Tongue (tissue), 3 donors: ENCODE measurements at places on chromosomes 5 and 9.
A peak's percentile ranks its signal among the peaks of the same experiment; 100 is the strongest.

DNA sequence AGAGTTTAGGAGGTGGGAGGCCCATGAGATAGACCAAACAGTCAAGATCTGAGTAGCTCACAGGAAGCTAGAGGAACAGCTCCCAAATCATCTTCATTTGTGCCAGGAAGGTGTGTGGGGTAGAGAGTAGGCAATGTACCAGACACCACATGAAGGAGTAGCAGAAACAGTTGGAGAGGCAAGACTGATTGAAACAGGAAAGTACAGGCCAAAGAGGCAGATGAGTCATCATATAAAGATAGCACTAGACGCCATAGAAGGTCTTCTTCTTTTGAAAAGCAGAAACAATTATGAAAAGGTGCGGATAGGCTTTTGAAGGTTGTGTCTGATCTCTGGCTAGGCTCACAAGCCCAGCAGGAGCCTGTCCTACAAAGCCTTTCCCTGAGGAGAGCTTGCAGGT, 62.7 kb upstream of the PALM2AKAP2 start:
- DNase-seq, result no peak

DNA sequence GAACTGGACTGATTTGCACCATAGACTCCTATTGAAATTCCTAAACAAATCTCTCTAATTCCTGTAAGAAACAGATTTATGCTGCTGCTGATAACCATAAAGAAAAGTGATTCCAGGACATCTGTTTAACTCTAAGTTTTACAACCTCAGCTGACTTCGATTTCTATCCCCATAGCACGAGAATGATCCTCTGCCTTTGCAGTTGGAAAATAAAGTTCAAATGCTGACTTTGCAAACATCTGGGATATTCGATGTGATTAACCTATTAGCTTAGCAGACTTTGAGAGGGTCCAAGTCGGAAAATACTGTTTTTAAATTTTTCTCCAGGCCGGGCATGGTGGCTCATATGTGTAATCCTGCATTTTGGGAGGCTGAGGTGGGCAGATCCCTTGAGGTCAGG, 247.3 kb downstream of the PSAT1 start:
- DNase-seq, result peak; percentile 11

GRCh38 chr5:179454356-179454755, 96.0 kb upstream of the RUFY1 start:
- no peak for DNase-seq

- DNase-seq, result peak; percentile 94
Measured at GRCh38 chr9:95127249-95128176, 190.0 kb downstream of the FANCC start.

DNA sequence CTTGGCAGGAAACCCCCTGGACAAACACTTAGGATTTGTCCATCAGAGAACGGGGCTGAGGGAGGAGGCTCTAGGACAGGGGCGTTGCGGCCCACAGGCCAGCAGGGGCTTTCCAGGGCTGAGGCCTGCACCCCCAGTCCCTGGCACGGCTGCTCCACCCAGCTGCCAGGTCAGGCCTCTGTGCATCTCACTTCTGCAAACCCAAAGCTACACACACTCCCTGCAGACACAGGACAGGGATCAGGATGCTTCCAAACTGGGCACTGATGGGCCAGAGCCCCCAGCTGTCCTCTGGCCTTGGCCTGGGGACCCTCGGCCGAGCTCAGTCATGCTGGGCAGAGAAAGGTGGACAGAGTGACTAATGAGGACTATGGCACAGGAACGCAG, 106.2 kb upstream of the SARDH start:
- DNase-seq, result peak; percentile 46

DNA sequence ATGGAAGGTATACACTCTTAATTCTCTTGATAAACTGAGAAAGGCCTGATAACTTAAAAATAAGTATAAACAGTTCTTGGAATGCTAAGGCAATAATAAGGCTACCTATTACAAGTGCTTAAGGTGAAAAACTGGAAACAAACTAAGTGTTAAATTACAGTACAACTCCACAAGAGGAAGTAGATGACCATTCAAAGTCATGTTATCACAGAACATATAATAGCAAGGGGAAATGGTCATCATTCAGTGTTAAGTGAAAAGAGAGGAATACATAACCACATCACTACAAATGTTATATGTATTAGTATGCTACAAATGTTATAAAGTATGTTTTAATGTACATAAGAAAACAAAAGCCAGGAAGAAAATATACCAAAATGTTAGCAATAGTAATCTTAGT, 135.9 kb downstream of the CCDC192 start:
- DNase-seq, result no peak

DNA sequence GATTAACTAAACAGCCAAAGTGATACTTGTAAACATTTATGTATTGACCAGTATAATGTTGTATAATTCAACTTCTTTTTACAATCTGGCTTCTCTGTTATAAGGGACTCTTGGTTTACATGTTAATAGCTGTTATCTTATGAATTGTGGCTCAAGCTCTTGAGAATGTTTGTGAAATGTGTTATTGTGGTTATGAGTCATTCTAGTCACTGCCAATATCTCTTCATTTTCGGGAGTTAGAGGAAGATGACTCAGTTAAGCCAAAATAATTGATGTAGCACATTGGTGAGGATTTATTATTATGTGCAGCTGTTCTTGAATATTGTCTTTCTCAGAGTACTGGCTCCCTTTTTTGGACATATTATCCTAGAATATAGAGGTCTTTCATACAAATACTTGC, 655.2 kb upstream of the RIOK2 start:
- peak; percentile 75 for DNase-seq

DNA sequence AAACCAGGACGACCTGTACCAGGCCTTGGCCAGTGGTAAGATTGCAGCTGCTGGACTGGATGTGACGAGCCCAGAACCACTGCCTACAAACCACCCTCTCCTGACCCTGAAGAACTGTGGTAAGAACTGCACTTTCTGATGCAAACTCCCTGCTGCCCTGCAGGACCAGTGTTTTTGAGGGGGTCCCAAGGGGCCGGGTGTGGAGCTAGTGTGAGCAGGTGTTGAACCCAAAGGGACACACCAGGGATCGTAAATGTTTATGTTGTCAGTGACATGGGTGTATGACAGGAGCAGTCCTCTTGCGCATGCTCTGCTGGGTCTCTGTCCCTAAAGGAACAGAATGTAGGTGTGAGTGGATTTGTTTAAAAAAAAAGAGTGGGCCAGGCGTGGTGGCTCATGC, 9.5 kb downstream of the GRHPR start:
- no peak for DNase-seq

GRCh38 chr9:70389621-70390266, 24.7 kb downstream of the KLF9 start:
- peak; percentile 52 for DNase-seq

- DNase-seq, result no peak
Measured at GRCh38 chr5:34653708-34654107, 2.4 kb upstream of the RAI14 start.

GRCh38 chr9:135647884-135648283, 8.5 kb upstream of the GLT6D1 start:
- DNase-seq, result no peak

DNA sequence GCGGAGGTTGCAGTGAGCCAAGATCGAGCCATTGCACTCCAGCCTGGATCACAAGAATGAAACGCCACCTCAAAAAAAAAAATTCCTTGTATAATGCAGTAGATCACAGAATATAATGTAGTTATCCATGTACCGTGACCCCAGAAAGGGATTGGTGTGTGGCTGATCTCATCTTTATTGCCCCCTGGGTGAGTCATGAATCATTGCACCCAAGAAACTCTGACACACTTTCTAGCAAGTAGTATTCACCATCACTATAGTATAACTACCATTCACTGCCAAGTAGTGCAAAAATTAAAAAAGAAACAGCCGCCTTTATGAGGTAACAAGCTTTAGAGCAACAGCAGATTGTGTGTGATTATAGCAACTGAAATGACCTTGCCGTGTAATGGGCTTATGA, 23.7 kb upstream of the ANKH start:
- DNase-seq, result no peak

GRCh38 chr9:20284601-20285289, 337.6 kb downstream of the MLLT3 start:
- no peak for DNase-seq

DNA sequence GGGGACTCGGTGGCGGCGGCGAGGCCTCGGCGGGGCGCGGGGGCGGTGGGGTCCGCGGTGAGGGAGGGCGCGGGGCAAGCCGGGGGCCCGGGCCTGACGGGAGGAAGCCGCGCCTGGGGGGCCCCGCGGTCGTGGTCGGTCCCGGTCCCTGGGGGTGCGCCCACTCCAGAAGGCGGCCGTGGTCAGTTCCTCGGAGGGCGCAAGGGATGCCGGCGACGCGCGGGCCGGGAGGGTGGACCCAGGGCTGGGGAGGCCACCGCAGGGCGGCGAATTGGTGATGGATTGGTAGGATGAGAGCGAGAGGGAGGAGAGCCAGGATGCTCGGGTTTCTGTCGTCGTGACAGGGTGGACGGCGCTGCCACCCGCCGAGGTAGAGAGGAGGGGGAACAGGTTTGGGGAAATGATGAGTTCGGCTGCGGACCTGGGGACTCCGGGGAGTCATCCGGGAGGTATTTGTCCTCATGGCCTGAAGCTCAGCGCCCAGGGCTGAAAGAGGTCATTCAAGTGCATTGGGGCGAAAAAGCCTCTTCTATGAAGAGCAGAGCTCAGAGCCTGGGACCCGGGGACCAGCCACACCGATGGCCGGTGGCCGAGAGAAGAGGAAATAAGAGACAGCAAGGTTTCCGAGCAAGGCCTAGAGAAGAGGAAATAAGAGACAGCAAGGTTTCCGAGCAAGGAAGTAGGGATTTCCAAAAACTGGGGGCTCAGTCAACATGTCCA, 557 bp downstream of the GNG10 start:
- peak; percentile 48 for DNase-seq

GRCh38 chr9:16693616-16694015, 176.9 kb downstream of the BNC2 start:
- DNase-seq, result no peak

GRCh38 chr5:108924457-108924961, 176.8 kb downstream of the FER start:
- DNase-seq, result no peak

- no peak for DNase-seq
Measured at GRCh38 chr5:475704-476101, 32.7 kb downstream of the EXOC3 start.

DNA sequence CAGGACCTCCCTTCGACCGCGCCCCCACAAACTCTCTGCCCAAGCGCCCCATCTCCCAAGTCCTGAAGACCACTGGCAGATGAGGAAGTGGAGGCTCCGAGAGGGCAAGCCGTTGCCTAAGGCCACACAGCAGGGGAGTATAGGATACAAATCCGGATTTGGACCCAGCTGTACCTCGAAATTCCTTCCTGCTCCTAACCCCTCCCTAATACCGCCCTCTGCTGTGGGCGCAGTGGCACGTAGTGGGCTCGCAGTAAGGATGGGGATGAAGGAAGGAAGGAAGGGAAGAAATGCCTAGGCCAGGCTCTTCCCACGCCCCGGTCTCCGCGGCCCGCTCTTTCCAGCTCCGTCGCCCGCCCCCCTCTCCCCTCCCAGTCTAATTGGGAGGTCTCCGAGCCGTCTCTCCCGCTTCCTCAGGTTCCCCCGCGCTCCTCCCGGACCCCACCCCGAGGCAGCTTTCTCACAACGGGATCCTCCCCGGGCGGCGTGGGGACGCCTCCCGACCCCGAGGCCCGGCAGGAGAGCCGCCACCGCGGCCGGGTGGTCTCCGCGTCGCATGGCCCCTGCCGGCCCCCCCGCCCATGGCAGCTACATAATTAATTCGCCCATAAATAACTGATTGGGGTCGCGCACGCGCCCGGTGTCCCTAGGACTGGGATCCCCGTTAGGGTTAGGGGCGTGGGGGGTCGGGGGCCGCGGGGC, 138.9 kb downstream of the C9orf50 start:
- DNase-seq, result peak; percentile 60

DNA sequence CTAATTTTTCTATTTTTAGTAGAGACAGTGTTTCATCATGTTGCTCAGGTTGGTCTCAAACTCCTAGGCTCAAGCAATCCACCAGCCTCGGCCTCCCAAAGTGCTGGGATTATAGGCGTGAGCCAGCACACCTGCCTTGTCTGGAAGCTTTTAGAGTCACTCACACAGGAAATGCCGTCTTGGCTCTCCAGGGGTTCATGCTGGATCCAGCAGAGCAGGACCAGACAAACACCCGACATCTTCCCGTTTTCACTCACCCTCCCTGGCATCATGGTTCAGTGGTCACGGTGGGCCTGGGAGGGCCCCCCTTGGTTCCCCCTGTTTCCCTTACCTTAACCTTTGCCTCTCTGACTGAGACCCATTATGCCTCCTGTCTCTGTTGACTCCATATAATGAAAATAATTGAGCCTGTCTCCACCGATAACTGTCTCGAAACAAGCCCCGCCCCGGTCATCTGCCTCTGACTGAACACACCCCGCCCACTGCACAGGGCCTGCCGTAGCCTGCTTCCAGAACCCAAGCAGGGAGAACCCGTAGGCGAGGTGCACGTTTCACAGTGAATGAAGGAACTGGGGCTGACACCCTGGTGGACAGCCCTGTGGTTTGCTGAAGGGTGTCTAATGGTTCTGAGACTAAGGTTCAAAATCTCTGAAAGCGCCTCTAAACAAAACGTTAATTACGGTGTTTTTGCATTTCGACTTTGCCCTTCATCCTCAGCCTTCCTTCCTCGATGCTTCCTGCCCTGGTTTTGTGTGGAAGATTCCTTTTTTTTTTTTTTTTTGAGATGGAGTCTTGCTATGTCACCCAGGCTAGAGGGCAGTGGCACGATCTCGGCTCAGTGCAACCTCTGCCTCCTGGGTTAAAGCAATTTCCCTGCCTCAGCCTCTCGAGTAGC, 39.7 kb upstream of the SPRY4 start:
- no peak for DNase-seq

DNA sequence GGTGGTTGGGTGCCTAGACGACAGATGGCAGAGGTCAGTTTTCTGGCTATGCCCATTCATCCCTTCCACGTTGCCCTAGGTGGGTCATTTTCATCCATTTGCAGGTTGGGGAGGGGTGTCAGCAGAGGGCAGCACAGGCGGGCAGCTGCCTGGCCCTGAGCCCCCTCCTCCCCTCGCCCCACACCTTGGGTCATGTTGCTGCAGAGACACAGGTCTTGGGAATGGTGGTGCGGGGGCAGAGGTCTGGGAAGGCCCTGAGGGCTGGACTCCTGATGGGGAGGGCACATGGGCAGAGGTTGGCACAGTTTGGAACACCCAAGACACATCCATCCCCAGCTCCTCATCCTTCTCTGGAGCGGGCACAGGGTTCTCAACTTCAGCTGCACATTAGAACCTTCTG, 103.2 kb upstream of the LMX1B start:
- DNase-seq, result no peak

DNA sequence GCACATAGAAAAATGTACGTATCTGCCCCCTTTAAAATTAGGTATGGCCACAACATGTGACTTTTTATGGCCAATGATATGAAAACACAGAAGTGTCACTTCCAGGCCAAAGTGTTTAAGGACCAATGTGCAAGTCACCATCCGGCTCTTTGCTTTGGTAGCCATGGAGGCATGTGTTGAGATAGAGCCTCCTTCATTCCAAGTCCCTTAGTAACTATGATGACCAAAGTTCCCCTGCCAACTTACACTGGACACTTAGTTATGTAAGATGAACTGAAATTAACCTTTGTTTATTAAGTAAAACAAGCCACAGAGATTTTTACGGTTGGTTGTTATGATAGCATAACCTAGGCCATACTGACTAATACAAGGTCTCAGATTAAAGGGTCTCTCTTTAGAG, 51.0 kb downstream of the FBN2 start:
- no peak for DNase-seq
